ENCODE measurements at places on chromosomes 12 and 14. TPM values are rescaled to one million over a fixed set of nuclear protein-coding genes. Genes with fewer than 3 reads are reported as not detected.

GRCh38 chr14:61247935-61248334 is 33.2 kb downstream of the TMEM30B start:
- no peak for ATAC-seq

- no peak for ATAC-seq
Observed at GRCh38 chr14:102781063-102781462, 3.8 kb downstream of the TRAF3 start.

ZBTB25 gene
- 10.5 TPM for total RNA-seq

KCTD10 gene
- total RNA-seq = 98.8 TPM

DNA sequence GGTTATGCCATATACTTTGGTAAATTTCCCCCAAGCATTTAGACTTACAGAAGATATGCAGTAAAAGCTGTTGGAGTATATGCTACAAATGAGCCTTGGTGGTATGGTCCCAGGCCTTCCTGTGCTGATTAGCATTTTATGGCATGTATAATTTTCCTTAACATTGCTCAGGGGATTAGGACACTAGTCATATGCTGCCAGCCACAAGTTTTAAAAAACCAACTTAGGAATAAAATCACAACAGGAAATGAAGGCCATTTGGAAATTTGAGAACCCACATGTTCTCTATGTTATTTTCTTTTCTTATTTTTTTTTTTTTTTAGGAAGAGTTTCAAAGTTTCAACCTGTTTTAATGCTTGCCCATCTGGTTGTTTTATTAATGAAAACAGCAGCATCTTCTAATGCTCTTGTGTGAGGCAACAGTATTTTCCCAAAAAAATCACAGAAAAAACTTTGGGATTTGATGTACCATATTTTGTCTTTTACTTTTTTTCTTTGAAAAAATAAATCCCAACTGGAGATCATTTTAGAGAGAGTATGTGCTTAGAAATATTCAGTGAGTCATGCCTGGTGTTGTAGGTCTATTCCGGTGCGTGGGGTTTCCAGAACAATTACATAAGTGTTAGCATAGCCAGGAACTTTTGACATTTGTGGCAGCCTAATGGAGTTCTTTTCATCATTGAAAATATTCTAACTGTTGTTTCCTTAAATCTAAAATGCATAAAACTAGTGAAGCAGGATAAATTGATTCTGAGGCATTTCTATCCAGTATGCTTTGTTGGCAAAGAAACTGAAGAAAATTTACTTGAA is 21.7 kb upstream of the DUSP6 start:
- ATAC-seq = peak; percentile 91

WIF1 gene
- not detected for total RNA-seq
